ENCODE measurements at places on chromosomes 5 and 9.

GRCh38 chr5:127299678-127300077 is 9.1 kb downstream of the MEGF10 start:
- DNase-seq: no peak

GRCh38 chr5:1938310-1939000 is 55.7 kb upstream of the IRX4 start:
- DNase-seq: no peak

GRCh38 chr5:7805379-7805778 is 45.6 kb downstream of the CFAP90 start:
- peak; percentile 16 for DNase-seq

DNA sequence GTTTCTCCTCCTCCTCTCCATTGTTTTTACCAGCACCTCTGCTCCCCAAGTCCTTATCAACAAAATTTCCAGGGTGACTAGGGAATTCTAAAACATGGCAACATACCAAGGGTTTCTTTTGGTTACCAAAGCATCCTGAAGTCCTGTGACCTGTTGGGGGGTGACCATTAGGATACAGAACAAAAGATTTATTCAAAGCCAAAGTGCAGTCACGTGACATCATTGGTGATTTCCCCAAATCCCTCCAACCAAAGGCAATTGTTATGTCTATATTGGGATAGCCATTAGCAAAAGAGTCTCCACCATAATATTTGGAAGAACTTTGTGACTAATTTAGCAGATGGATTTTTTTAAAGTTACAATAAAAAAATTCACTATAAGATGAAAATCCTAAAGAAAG is 168.4 kb downstream of the TRPM6 start:
- no peak for DNase-seq
